ENCODE measurements at places on chromosomes 5 and 9. TPM values are rescaled to one million over a fixed set of nuclear protein-coding genes. Genes with fewer than 3 reads are reported as not detected.

DNA sequence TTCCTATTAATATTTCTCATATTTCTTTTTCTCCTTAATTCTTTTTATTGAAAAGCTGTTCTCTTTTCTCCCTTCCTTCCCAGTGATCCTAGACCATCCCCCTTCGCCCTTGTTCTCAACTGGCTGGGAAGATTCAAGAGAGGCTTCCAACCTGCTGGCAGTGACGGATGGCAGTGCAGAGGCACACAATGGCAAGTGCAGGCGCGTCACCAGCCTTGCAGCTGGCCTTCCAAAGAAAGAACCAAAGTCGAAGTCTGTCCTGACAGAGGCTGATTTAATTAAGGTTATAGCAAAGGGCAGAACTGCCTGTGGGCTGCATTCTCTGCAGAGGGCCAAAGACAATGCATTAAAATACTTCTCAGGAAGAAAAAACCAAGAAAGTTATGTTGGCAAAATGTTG, 7.4 kb downstream of the CEMIP2 start:
- DNase-seq, result no peak

- no peak for DNase-seq
These were observed 405.2 kb downstream of the SEMA5A start for GRCh38 chr5:9140711-9141110.

DNA sequence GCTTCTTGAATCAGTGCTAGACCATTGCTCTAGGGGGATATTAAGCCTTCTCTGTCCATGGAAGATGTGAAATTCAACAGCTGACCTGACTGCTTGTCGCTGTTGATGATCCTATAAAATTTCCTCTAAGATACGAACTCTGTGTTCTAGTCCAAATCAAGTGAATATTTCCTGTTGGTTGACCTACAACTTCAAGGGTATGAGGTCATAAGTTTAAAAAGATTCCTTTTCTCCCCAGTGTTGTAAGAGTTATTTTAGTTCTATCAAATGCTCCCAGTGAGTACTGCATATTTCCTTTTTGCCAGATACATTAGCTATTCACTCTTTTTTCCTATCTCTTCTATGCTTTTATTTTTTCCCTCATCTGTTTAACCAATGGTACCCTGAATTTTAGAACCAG, 102.9 kb upstream of the CCDC152 start:
- no peak for DNase-seq

- no peak for DNase-seq
These were observed 142.8 kb downstream of the GADD45G start for GRCh38 chr9:89747596-89747995.

GRCh38 chr5:157477814-157478494, 17.9 kb downstream of the NIPAL4 start:
- no peak for DNase-seq

DNA sequence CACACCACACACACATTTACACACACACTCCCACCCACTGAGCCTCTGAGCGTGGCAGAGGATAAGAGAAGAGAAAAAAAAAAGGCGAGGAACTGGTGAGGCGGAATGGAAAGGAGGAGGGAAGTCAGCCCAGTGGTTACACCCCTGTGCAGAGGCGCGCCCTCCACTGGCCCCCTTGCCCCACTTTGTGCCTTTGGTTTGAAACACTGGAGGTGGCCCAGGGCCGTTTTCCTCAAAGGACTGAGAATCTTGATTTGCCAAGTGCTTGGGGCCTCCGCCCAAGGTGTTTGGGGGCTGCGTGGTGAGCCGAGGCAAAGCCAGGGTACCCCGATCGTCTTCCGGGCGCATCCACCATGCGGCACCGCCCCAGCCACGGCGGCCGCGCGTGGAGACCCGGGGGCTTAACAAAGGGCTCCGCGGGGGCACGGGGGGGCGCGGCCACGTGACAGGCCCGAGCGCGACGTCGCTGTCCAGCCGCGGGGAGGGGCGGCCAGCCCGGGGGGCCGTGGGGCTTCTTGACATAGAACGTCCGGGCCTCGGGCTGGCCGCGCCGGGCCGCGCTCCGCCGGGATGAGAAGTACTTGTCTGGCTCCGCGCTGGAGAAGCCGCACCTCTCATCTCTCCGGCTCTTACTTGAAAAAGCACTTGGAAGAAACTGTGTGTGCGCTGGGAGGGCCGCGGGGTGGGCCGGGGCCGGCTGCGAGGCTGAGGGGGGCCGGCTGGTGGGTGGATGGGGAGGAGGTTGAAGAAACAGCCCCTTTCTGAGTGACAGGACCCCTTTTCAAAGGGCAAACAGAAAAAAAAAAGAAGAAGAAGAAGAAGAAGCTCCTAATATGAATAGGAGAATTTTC, 21.0 kb downstream of the NR2F1 start:
- no peak for DNase-seq

- no peak for DNase-seq
These were observed 32.3 kb upstream of the TMEM171 start for GRCh38 chr5:73088026-73088425.

DNA sequence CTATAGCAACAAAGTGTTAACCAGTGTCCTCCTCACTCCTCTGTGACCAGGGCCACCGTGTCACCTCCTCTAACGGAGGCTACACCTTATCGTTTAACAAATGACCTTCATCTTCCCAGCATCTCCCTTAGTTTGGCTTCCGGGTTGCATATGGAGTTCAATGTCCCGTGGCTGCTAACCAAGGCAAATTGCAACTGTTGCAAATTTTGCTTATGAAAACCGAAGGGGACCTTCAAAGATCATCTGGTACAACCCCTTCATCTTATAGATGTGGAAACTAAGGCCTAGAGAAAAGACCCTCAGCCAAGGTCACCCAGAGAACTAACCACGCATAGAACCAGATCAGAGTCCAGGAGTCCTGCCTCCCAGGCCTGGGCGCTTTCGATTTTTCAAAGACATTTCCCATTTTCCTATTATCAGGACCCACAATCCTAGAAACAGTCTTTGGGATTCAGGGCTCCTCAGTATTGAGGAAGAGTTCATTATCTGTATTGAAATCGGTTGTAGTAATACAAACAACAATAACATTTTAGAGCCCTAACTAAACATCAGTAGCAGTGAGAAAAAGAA, 1.4 kb downstream of the PRELID2 start:
- DNase-seq, result no peak

GRCh38 chr5:126199467-126199866, 223.7 kb upstream of the GRAMD2B start:
- DNase-seq, result no peak

GRCh38 chr5:2995035-2995434, 243.6 kb upstream of the IRX2 start:
- no peak for DNase-seq

- DNase-seq, result no peak
These were observed 24.4 kb upstream of the VDAC1 start for GRCh38 chr5:134029156-134029555.

DNA sequence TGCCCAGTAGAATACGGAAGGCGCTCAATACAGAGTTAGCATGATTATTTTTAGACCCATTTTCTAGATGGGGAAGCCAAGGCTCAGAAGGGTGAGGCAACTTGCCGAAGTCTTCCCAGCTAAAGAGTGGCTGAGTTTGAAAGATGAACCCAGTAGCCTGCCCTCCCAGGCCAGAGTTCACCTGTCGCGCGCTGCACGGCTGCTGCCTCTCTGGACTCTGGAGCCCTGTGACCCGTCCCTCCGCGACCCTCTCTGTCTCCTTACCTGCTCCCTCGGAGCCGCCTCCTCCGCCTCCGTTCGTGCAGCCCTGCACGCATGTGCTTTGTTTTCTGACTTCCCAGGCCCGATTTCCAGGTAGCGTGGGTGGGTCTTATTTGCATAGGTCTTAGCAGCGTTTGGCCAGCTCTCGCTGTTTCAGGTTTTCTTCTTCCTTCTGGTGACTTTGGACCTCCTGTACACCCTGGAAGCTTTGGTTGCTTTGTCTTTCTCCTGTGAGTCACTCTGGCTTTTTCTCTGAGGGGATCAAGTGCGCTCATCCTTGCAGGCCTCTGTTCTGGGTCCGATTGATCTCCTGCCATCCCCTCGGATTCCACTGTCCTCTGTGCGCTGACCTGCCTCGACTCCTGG, at the start of gene RNF183:
Gene RNF183 (minus strand): TSS at position 585 of the 627 bp plus-strand sequence. CDS start 5,192 bp downstream, outside the sequence.
- no peak for DNase-seq

- no peak for DNase-seq
These were observed 100.9 kb downstream of the EBF1 start for GRCh38 chr5:158998793-158999325.

DNA sequence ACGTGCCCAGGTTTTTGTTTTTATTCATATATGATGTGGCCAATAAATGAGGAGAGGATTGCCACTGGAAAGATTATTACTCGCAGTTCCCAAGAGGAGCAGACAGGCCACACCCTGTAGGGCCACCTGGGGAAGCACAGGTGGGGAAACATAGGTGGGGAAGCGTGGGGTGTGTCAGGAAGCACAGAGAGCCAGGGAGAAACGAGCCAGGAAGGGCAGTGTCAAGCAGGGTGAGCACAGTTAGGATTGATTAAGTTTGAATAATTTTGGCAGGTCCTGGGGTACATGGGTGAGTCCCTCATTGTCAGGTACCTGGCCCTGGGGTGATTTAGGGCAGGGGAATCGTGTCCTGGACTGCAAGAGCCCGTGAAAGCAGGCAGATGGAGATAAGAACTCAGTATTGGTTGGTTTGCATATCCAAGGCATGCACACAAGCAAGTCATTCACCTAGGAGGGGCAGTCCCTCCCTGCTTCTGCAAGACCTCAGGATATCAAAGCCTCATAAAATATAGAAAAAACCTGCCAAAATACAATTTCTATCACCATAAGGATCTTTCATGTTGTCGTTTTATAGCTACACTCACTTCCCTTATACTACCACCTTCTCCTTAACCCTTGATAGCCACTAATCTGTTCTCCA, 22.4 kb downstream of the MVB12B start:
- DNase-seq, result no peak

DNA sequence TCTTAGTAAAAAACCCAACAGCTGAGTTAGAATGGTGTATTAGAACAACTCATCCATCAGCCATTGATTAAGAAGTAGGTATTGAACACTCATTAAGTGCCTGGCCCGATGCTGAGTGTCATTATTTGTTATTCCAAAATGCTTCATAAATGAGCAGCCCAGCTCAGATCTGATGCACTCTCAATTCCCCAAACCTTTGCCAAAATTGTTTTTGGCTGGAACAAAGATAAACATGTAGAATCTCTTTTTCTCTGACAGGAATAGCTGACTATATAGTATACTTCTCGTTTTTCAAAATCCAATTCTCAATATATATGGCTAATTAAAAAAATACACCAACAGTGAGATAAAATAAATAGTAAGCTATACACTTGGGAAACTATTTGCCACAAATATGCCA, 20.0 kb upstream of the ANKRD55 start:
- no peak for DNase-seq

DNA sequence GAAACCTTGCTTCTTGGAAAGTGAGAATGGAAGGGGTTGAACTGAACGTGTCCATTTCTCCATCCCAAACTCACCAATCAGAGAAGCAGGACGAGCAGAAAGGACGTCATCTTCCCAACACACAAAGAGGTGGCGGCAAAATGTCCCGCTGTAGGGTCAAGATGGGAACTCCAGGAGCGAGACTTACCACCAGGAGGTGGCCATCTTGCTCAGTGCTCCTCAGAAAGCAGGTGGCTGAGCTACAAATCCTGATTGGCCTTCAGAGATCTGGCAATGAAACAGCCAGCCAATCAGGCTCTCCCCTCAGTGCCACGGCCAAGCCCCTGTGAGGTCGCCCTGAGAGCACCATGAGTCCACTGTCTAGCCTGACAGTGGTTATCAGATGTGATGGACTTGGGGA, 259.0 kb downstream of the NDUFS4 start:
- no peak for DNase-seq

- no peak for DNase-seq
These were observed 284.1 kb downstream of the HCN1 start for GRCh38 chr5:45411971-45412612.

DNA sequence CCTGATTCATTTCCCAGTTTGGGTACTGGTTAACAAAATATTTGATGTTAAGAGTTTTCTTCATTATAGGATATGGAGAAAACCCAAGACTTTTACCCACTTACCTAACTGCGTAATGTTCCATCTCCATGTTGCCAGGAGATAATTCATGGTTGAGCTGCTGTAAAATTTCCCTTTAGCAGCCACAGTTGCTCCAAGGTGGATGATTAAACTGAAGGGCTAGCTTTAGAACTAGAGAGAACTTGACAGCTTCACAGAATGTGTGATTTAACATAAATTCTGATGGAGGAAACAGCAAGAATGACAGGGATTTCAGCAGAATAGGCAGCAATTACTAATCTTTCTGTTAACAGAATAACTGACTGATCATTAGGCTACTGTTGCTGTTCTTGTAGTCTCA, 236.1 kb downstream of the MEF2C start:
- DNase-seq, result no peak

DNA sequence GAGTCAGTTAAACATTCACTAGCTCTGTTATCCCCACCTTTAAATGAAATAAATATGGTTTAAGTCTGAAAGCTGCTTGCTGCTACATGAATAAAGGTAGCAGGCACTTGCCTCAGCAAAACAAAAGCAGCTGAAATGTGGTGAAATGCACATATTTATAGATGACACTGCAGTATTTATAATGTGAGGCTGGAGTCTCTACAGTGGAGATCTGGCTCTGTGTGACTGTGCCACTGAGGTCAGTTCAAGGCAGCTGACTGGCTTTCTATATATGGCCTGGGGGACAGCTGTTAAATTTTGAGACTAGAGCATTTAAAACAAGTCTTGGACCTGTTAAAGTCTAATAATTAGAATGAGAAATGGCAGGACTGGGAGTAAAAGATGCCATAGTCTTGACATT, 859.6 kb upstream of the SEMA6A start:
- DNase-seq, result no peak

GRCh38 chr9:6079386-6079785, 64.0 kb upstream of the RANBP6 start:
- DNase-seq, result no peak

- DNase-seq, result no peak
These were observed 29.2 kb downstream of the PTPN3 start for GRCh38 chr9:109468927-109469326.

GRCh38 chr9:113631871-113632665, 168.5 kb downstream of the RGS3 start:
- DNase-seq, result no peak

GRCh38 chr9:86275962-86276361, 6.4 kb downstream of the ISCA1 start:
- no peak for DNase-seq

DNA sequence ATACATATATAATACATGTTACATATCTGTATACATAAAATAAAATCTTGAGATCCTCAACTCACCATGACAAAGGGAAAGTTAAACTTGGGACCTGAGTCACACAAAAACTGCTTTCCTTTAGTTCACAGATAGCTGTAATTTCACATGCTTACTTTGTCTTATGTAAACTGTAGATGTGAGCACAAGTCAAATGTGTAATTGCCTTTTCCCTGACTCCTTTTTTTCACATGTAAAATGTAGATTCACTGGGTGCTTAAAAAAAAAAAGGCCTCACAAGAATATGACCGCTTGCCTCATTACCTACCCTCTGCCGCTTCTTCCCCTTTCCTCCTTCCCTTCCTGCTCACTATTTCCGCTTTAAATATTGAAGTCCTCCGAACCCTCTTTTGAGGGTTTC, 21.9 kb upstream of the FAM169A start:
- no peak for DNase-seq

The PHF24 gene
- polyA plus RNA-seq, result 0.17 TPM

The PCDHB9 gene
- 5.0 TPM for polyA plus RNA-seq

The MAT2B gene
- polyA plus RNA-seq, result 117 TPM

The FAM78A gene
- 2.3 TPM for polyA plus RNA-seq

The MEF2C gene
- polyA plus RNA-seq, result 46.4 TPM

The JAKMIP2 gene
- 6.1 TPM for polyA plus RNA-seq

The PRRT1B gene
- 1.0 TPM for polyA plus RNA-seq

The PCDHGA1 gene
- 0.78 TPM for polyA plus RNA-seq

The OCLN gene
- polyA plus RNA-seq, result 46.1 TPM

The IQGAP2 gene
- polyA plus RNA-seq, result 72.4 TPM

The ZFYVE16 gene
- 60.6 TPM for polyA plus RNA-seq

The NFIB gene
- polyA plus RNA-seq, result 19.9 TPM

The SHC3 gene
- polyA plus RNA-seq, result 2.5 TPM

The FAM200C gene
- polyA plus RNA-seq, result 13.4 TPM

The PCDHA9 gene
- polyA plus RNA-seq, result not detected

Measured in right renal cortex interstitium (tissue), 3 donors.